Caki2 (cell line): ENCODE measurements at places on chromosomes 3 and 15.

- no peak for DNase-seq
Measured at GRCh38 chr3:63857311-63857710, 6.3 kb downstream of the THOC7 start.

- no peak for DNase-seq
Measured at GRCh38 chr3:165545059-165545458, 292.2 kb downstream of the BCHE start.

- no peak for DNase-seq
Measured at GRCh38 chr15:22845289-22845900, 6.9 kb downstream of the NIPA2 start.

GRCh38 chr3:27202959-27203358 is 166.2 kb downstream of the NEK10 start:
- no peak for DNase-seq

DNA sequence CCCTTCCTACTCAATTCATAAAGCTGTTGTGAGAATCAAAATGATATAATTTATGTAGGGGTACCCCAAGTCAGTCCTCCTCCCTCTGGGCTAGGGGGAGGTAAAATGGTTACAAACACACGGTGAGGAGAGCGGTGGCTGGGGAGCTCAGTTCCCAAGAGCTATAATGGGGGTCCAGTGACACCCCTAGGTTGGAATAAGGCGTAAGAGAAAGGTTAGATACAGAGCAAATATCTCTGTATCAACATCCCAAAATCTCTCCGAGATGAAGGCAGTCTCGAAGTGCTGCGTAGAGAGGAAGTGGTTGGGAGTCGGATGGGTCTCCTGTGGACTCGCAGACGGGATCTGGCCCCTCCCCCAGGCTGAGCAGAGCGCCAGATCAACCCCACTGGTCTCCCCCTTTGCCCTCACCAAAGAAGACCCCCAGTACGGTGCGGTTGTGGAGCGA is 1.8 kb downstream of the DUOX2 start:
- no peak for DNase-seq

DNA sequence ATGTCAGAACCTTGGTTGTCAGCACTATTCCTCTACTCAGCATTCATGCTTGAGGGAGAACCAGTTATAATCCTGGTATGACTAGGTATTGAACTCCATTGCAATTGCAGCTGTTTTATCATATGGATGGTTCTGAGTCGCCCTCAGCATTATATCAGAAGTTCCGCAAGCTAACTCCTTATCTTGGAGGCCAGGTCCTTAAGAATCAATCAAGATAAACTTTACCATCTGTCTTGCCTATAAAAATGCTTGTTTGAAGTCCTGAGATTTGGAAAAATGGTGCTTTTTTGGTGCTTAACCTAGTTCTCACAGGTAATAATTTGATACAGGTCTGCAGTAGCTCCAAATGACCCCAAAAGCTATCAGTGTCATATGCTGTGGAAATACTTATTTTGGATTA is 16.3 kb upstream of the PLSCR1 start:
- no peak for DNase-seq

DNA sequence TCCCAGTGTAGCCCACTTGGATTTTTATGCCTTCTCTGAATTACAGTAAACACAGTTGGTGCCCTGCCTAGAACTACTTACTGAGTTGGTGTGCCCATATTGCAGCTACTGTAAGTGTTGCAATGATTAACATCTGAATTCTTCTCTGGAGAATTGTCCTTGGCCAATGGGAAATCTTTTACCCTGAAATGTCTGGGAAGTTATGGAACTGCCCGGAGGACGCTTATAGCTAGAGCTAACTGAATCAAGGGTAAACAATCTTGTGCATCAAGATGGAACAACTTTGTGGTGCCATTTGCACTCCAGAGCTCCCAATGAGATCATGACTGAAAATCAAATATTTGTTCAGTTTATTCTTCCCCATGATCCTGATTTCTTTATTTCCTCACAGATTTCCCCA is 246.7 kb upstream of the CBLB start:
- no peak for DNase-seq

- DNase-seq = no peak
Measured at GRCh38 chr15:70936326-70936725, 43.7 kb downstream of the LRRC49 start.
